ENCODE measurements at places on chromosomes 7 and 10.

DNA sequence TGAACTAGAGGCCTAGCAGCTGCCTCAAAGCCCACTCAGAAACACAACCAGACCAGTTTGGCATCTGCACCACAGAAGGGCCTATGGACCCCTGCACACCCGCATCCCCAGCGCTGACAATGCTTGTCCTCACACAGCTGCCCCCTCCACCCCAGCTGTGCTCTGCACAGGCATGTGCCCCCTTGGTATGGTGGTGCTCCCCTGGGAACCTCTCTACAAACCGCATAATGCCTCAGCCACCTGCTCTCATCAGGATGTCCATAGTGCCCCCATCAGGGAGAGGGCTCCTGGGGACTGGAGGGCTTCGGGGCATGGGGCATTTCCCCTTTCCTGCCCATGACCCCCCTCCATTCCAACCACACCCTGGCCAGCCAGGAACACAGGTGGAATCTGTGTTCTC is 347.5 kb downstream of the GRID1 start:
- no peak for DNase-seq

DNA sequence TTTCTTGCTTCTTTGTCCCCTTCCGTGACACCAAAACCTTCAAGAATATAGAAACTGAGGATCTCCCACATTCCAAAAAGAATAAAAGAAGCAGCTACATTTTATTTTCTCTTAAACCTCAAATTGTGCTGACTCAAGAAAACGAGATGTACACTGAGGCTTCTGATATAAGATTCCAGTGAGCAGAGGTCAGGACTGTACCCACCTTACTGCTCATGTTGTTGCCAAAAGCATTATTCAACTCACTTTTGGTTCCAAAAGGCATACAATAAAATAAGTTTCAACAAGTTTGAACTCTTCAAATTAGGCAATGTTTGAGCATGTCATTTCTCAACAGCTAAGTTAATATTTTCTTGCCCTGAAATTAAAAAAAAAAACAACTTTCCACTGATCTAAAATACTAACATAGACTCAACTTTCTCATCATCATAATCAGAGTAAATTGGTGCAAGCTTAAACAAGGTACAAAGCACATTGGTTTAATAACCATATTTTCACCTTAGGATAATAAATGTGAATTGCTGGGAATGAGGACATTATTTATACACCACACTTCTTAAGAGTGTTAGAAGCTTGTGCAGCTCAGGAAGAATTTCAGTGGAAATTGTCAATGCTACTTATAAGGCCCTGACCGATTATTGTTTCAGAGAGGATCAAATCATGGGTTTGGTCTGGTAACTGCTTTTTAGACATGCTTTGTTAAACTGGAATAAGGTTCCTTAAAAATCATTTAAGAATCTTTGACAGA is 629.0 kb upstream of the IGFBP3 start:
- no peak for DNase-seq

DNA sequence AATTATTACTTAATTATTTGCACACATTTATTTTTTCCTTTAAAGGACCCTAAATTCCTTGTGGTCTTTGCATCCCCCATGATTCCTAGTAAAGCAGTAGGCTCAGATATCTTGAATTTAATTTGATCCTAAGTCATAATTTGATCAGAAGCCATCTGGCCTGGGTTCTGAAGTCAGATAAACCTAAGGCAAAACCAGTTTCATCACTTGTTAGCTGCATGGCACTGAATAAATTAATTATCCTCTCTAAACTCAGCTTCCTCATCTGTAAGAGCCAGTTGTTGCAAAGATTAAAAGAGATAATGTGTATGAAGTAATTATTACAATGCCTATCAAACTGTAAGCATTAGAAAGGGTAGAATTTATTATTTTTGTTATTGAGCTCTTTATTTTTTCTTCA is 293.1 kb downstream of the GRM8 start:
- DNase-seq, result no peak

- no peak for DNase-seq
These were observed 1.6 kb upstream of the CRHR2 start for GRCh38 chr7:30683816-30684215.

DNA sequence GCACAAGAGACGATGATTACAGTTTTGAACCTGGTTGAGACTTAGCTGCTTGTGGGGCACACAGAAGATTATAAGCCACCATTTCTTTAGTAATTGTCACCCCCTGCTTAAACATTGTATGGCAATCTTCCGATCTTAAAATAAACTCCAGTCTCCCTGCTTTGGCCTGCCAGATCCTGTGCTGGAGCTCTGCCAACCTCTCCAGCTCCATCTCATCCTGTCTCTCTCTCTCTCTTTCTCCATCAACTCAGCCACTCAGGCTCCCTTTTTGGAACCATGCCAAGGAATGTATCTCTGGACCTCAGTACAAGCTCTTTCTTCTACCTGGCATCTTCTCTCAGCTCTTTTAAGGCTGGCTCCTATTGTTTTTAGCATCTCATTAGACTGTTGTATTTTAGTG is 1053.2 kb downstream of the REEP3 start:
- DNase-seq, result no peak

- no peak for DNase-seq
These were observed 2.5 kb downstream of the PARP12 start for GRCh38 chr7:140060243-140060630.

DNA sequence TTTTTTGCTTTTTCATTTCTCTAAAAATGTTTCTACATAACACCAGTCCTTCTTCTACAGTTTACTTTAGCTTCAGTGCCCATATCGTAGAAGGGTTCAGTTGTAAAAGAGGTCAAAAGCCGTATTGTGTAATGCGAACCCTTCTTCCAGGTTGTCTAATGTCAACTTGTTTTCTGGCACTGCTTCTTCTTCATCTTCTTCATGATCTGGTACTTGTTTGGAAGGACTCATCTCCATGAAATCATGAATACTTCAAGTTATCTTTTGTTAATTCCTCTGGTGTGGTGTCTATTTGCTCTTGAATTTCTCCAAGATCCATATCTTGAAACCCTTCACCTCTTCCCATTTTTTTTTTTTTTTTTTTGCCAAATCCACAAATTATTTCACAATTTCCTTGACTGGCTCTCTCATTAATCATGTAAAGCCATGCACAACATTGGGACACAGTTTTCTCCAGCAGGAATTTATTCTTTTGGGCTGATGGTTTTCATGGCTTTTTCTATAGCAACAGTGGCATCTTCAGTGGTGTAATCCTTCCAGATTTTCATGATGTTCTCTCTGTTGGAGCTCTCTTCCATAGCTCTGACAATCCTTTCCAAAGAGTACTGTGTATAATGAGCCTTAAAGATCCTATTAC is 85.1 kb downstream of the CPED1 start:
- DNase-seq, result no peak
